ENCODE measurements at places on chromosomes 3 and 15. TPM values are rescaled to one million over a fixed set of nuclear protein-coding genes. Genes with fewer than 3 reads are reported as not detected.

- no peaks in the 10 kb centered on the region for H3K4me1 ChIP-seq
- H3K27ac ChIP-seq = no peak overlapping the region
These were observed 683.6 kb upstream of the ARPP21 start for GRCh38 chr3:34955680-34956079.

GRCh38 chr3:139572847-139573672 is 33.5 kb upstream of the RBP1 start:
- H3K27ac ChIP-seq = no peak overlapping the region
- no peak overlapping the region for H3K4me3 ChIP-seq
- H3K27me3 ChIP-seq = no peaks in the 10 kb centered on the region
- no peak for DNase-seq
- no peaks in the 10 kb centered on the region for H3K4me1 ChIP-seq

GRCh38 chr3:150373234-150373875 is 34.7 kb upstream of the TSC22D2 start:
- H3K36me3 ChIP-seq = no peaks in the 10 kb centered on the region
- no peaks in the 10 kb centered on the region for H3K4me1 ChIP-seq
- no peak overlapping the region for H3K27ac ChIP-seq
- H3K27me3 ChIP-seq = no peaks in the 10 kb centered on the region
- H3K4me3 ChIP-seq = no peak overlapping the region
- no peak for DNase-seq

DNA sequence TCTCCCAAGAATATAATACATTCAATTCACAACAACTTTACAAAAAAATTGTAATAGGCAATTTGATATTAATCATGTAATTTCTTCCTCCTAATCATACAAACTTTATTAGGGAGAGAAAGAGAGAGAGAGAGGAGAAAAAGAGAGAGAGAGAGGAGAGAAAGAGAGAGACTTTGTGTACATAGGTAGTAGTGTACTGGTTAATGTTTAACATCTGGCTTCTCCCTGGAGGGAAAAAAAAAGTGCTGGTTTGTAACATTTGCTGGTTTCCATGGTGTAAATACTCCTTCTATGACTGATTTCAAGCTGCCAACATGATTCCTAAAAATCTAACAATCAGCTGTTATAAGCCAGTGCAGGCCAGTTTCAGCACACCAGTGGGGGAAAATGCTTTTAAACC is 98.0 kb upstream of the ARHGEF26 start:
- H3K4me3 ChIP-seq = no peak overlapping the region
- H3K36me3 ChIP-seq = no peaks in the 10 kb centered on the region
- H3K27me3 ChIP-seq = no peaks in the 10 kb centered on the region

DNA sequence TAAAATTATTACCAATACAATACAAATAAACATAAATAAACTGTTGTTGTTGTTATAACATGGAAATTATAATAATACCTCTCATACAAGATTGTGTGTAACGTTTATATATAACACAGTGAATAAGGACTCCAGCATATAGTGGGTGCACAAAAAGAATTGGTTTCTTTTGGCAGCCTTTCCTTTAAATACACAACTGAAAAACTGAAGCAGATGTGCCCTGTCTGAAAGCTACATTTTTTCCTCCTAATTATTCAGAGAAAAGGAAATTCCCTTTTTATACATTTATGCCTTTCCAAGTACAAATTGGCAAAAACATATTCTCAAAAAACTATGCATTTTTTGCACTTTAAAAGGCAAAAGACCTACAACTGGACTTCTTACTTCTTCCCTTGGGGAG is 928.9 kb upstream of the NR2F2 start:
- DNase-seq = no peak
- no peak overlapping the region for H3K4me3 ChIP-seq
- no peak overlapping the region for H3K27ac ChIP-seq

GRCh38 chr3:20832963-20833362 is 647.0 kb upstream of the SGO1 start:
- peaks cover 1% of the 10 kb centered on the region for H3K4me1 ChIP-seq
- H3K27me3 ChIP-seq = no peaks in the 10 kb centered on the region
- H3K27ac ChIP-seq = no peak overlapping the region
- DNase-seq = no peak

DNA sequence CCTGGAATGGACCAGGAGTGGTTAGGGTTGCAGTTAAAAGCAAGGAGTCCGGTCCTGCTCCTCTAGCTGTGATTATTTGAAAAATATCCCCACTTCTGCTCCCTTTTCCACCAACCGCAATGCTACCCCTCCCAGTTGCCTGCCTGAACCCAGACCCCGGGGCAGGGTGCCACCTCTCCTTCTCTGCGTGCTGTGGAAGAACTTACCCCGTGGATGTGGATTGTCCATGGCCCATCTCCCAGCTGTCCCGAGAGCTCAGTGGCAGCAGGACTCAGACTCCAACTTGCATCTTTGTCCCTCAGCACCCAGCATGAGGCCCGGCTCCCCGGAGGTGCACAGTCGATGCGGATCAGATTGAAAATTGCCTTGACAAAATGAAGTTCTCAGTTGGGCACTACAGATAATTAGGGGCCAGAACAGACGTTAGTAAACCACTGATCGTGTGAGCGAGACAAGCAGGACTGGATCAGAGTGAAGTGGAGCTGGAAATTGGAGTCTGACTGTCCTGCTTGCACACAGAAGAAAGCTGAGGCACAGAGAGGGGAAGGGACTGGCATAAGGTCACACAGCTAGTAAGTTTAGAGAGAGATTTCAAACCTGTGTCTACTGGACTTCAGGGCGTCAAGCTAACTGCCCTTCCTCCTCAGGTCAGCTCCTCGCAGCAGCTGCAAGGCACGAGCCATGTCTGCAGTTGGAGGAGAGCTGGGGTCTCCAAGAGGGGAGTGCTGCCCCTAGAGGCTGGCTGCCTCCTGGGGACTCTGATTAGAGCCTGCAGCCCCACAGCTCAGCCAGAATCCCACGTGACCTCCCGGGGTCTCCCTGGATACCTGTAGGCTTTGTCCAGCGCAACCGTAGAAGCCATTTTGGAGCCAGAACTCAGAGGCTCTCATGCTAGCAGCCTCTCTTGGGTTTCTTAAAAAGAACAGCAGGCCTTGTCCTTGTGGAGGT is 14.7 kb downstream of the SLC6A1 start:
- no peak overlapping the region for H3K27ac ChIP-seq
- no peaks in the 10 kb centered on the region for H3K36me3 ChIP-seq
- no peaks in the 10 kb centered on the region for H3K4me1 ChIP-seq

DNA sequence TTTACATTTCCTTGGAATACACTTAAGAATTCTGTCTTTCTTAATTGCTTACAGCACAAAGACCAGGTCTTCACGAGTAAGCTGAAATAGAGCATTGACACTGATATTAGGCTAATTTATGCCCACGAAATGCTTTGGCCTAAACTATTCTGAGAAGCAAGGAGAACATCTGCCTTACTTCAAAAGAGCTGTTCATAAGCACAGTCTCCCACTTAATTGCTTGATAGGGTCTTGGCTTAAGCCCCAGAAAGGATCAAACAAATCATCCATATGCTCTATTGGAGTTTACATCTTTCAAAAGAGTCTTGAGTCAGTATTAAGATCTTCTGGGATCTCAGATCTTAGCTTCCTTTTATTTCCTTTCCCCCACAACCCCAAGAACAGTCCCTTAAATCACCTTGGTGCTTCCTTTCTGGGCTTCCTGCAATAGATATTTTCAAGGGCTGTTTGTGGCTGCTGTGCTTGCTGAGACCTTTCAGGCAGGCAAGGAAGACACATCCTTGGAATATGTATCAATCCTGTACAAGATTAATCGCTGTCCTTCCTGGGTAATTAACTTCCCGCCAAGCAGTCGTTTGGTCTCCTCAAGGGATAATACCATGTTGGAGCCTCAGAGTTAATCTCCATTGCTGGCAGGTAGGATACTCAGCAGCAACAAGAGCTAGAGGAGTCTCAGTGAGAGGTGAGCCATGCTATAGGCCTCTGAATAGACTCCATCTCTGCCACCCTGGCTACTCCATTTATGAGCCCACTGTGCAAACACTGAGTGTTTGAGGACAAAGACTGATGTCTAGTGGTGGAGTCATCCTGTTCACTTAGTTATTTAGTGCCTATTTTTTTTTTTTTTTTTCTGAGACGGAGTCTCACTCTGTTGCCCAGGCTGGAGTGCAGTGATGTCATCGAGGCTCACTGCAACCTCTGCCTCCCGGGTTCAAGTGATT is 37.1 kb downstream of the TMEM158 start:
- H3K4me1 ChIP-seq = no peaks in the 10 kb centered on the region
- no peaks in the 10 kb centered on the region for H3K27me3 ChIP-seq
- no peak overlapping the region for H3K27ac ChIP-seq
- H3K36me3 ChIP-seq = no peaks in the 10 kb centered on the region

DNA sequence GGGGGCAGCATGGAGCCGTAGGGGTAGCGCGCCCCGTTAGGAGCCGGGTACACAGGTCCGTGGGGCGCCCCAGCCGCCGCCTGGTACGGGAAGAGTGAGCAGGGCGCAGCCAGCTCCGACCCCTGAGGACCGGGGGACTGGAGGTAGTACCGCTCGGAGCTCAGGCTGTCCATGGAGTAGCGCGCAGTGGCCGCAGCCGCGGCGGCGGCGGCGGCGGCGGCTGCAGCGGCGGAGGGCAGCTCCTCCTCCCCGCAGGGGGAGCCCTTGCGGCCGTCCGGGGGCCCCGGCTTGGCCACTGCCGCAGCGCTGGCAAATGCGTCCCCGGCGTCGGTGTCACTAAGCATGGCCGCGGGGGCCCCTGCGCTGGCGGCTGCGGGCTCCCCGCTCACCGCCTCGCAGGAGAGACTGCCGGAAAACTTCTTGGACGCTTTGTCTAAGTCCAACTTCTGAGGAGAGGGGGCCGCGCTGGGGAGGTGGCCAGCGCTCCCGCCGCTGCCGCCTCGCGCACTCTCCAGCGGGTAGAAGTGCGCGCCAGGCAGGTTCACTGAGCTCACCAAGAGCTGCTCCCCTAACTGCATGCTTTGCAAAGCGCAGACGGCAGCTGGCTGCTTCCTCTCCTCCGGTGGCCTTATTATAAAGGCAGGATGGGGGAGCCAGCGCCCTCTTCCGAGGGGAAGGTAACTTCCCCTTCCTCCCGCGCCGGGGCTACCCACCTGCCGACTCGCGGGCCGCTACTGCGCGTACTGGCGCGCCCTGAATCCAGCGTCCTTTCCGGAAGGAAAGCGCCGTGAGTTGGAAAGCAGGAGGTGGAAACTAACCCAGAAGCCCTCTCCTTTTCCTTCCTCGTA is at the start of gene EOMES:
EOMES (minus strand) TSS at position 607 of the 848 bp plus-strand sequence; CDS start at position 578, 29 bp downstream.
- H3K27ac ChIP-seq = no peak within 1 kb of the TSS
- peak within 1 kb of the TSS; percentile 9 for H3K4me3 ChIP-seq
- H3K36me3 ChIP-seq = no peaks in the 10 kb centered on the region
- no peaks in the 10 kb centered on the region for H3K4me1 ChIP-seq

DNA sequence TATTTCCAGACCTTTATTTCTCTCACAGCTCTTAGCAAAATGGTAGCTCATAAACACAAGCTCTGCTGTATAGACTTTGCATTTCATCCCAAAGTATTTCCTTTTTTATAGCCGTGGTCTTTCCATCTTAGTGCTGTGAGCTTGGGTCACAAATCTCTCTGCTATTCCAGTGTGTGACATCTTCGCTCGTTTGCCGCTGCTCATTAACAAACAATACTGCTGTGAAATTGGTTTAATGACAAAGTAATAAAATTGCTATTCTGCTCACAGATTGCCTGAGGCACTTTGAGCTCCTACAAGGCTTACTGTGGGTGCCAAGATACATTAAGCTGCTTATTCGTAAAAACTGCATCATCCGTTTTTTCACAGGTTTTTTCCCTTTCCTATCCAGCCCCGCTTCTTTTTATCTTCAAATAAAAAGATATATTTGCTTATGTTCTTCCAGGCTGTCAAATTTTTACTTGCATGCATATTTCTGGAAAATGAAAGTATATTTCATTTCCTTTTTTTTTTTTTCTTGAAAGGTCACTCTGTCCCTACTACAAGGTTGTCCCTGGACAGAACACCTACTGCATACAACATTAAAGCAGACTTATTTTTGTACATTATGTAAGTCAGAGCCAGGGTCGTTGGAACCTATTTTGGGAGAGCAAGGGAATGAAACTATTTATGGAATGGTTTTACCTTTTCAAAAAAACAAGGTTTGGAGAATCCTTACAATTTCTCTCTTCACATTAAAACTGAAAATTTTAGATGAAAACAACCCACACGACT is 174.5 kb downstream of the MEIS2 start:
- no peak overlapping the region for H3K4me3 ChIP-seq
- no peak for DNase-seq
- H3K27ac ChIP-seq = no peak overlapping the region
- no peaks in the 10 kb centered on the region for H3K4me1 ChIP-seq

DNA sequence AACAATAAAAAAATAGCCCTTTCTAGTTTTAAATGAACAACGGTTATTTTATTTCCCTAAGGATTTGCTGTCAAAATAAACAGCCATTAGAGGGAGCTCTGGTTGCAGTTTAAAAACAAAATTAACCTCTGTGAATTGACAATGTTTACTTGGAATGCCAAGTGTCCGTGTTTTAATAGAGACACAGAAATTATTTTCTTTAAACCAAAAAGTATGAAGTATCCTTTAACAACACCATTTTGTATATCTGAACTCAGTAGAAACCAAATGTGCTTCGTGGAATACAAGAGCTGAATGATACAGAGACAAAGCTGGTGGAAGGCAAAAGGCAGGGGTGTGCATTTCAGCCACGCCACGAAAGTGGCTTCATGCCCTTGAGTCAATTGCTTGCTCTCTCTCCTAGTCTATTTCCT is 74.4 kb downstream of the MOBP start:
- H3K27me3 ChIP-seq = no peaks in the 10 kb centered on the region
- DNase-seq = no peak
- H3K36me3 ChIP-seq = no peaks in the 10 kb centered on the region
- H3K27ac ChIP-seq = no peak overlapping the region
- no peaks in the 10 kb centered on the region for H3K4me1 ChIP-seq

DNA sequence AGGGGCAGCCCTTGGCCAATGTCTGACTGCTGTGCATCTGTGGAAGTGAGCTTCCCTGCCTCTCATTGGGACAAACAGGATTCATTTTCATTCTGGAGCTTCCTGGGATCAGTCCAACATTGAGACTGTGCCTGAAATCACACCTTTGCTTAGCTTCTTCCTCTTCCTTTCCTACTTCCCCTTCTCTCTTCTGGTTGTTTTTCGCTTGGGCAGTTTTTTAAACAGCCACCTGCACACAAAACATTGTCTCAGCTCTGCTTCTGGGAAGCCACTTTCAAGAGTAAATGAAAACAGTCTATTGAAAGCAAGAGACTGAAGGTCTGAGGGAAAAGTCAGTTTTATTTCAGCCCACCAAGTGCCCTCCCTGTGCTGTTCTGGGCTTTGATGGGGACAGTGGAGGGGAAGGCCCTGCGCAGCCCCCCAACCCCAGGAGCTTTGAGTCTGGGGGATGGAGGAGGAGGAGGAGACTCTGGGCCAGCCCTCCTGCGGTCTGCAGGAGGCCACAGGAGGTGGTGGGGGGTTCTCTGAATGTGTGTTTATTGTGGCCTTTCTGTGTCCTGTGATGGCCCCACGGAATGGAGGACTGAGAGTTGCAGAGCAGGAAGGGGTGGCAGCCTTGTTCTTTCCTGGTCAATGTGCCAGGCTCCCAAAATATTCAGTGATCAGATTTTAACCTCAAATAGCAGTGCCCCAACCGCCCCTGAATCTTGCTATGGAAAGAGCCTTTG is 7.8 kb upstream of the ISLR2 start:
- no peaks in the 10 kb centered on the region for H3K36me3 ChIP-seq
- H3K27me3 ChIP-seq = no peaks in the 10 kb centered on the region
- H3K4me1 ChIP-seq = no peaks in the 10 kb centered on the region
- H3K4me3 ChIP-seq = no peak overlapping the region
- no peak overlapping the region for H3K27ac ChIP-seq

- H3K36me3 ChIP-seq = no peaks in the 10 kb centered on the region
- H3K27me3 ChIP-seq = no peaks in the 10 kb centered on the region
- H3K4me3 ChIP-seq = no peak overlapping the region
- H3K4me1 ChIP-seq = no peaks in the 10 kb centered on the region
- peak; percentile 70 for DNase-seq
These were observed 393.6 kb downstream of the OTOL1 start for GRCh38 chr3:161890147-161890625.

Gene CCR1
- total RNA-seq = 21.5 TPM

Gene RAD51
- 0.87 TPM for total RNA-seq

Gene GHRL
- 1.6 TPM for total RNA-seq

Gene SLC41A3
- 62.1 TPM for total RNA-seq

Gene ITGA11
- 154 TPM for total RNA-seq

Data from aorta (tissue), 5 donors.